Activated CD4-positive, alpha-beta T cell treated with anti-CD3 and anti-CD28 coated beads, Interleukin-2, amount 10 ng/mL, durations not matched to agents 7 days and 5 days (primary cell): ENCODE measurements at places on chromosomes 1 and 21. TPM values are rescaled to one million over a fixed set of nuclear protein-coding genes. Genes with fewer than 3 reads are reported as not detected.

UTP25 gene
- 8.4 TPM for total RNA-seq

ATAD3C gene
- 0.17 TPM for total RNA-seq

- no peak overlapping the region for H3K4me3 ChIP-seq
- peaks cover 39% of the 10 kb centered on the region for H3K4me1 ChIP-seq
- H3K27me3 ChIP-seq: peaks cover 3% of the 10 kb centered on the region
- peaks cover 12% of the 10 kb centered on the region for H3K36me3 ChIP-seq
- no peak for DNase-seq
- peak overlapping the region; percentile 6 for H3K27ac ChIP-seq
These were observed 79.2 kb downstream of the MAN1C1 start for GRCh38 chr1:25695771-25696311.

GRCh38 chr1:233261206-233261605 lies 34.3 kb downstream of the PCNX2 start:
- H3K4me1 ChIP-seq: peaks cover 10% of the 10 kb centered on the region
- peaks cover 39% of the 10 kb centered on the region for H3K36me3 ChIP-seq

DNA sequence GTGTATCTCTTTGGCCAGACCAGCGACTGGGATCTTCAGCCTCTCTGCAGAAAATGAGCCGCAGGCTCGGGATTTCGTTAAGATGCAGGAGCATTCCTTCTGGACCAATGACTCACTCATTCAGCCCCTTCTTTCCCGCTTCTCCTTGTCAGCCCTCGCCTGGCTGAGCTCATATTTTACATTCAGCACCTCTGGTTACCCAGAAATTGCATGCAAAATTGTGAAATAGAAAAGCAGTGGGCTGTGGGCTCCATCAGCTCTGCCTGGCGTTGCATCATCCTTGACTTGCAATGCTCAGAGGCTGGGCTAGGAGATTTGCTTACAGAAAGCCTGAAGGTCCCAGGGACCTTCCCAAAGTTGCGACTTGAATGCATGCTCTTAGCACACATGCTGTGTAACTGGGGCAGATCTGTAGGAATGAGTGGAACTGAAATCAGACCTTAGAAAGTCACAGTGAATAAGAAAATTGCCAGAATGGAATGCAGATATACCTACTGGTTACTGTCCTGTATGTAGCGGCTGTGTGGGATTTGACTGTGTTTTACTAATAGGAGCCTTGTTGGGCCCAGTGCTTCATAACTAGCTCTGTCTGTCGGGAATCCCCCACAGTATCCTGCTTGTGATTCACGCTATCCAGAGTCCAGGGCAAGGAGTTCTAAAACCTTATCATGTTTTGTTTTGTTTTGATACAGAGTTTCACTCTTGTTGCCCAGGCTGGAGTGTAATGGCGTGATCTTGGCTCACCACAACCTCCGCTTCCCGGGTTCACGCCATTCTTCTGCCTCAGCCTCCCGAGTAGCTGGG lies 444.8 kb downstream of the KIF26B start:
- no peaks in the 10 kb centered on the region for H3K4me1 ChIP-seq
- DNase-seq: no peak
- no peak overlapping the region for H3K4me3 ChIP-seq
- no peak overlapping the region for H3K27ac ChIP-seq
- no peaks in the 10 kb centered on the region for H3K36me3 ChIP-seq

GRCh38 chr1:155457266-155457665 lies 105.3 kb downstream of the ASH1L start:
- peaks cover 37% of the 10 kb centered on the region for H3K36me3 ChIP-seq
- H3K4me1 ChIP-seq: peaks cover 11% of the 10 kb centered on the region
- H3K4me3 ChIP-seq: no peak overlapping the region
- no peak for DNase-seq
